Small intestine (tissue), 16 donors: ENCODE measurements at places on chromosomes 6 and 20.

DNA sequence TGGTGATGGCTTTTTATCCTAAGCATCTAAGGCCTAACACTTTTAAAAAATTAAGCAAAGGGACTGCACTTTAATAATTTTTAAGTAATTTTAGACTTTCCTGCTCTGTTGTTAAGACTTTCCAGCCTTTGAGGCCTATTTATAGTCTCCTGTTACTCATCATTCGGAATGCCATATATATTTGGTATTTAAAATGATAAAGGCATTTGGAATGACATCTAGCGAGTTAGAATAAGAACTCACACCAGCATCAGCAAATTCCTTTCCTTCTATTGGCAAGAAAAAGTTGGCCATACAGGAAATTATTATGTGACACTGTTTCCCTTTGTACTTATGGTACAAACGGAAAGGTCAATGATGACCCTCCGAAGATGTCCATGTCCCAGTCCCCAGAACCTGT is 88.1 kb upstream of the STMND1 start:
- no peak overlapping the region for H3K4me3 ChIP-seq
- H3K27me3 ChIP-seq = no peaks in the 10 kb centered on the region
- H3K27ac ChIP-seq = no peak overlapping the region
- H3K36me3 ChIP-seq = no peaks in the 10 kb centered on the region

- no peak for DNase-seq
- H3K4me1 ChIP-seq = no peaks in the 10 kb centered on the region
- H3K36me3 ChIP-seq = no peaks in the 10 kb centered on the region
- H3K27me3 ChIP-seq = no peaks in the 10 kb centered on the region
Observed at GRCh38 chr20:40307997-40308396, 381.0 kb downstream of the MAFB start.

DNA sequence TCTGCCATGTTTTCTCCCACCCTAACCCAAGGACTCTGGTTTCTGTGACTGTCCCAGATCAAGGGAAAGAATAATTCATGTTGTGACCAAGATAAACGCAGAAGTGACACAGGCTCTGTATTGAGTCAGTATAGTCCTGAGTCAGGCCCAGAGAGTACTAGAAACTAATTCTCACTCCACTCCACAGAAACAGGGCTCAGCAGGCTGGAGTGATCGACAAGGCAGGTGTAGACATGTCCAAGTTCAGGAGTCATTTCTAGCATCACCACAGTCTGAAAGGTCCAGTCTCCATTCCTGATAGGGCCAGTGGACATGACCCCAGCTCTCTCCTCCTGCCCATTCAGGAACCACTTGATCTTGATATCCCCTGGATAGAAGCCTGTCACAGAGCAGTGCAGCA is 2.7 kb downstream of the HLA-DOB start:
- no peak overlapping the region for H3K27ac ChIP-seq
- H3K4me3 ChIP-seq = no peak overlapping the region
- no peaks in the 10 kb centered on the region for H3K36me3 ChIP-seq
- peaks cover 13% of the 10 kb centered on the region for H3K27me3 ChIP-seq

DNA sequence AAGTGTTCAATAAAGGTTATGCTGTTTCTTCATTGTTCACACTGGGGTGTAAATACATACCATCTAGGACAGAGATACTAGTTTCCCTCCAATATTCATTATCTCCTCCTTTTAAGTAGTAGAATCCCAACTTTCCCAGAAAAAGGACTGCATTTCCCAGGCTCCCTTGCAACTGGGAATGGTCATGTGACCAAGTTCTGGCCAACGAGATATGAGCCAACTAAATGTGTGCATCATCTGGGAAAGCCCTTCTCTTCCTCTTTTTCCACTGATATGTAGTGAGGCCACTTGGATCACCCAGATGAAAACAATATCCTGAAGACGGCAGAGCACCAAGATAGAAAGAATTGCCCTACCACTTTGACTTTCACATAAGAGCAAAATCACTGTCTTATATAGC is 97.9 kb upstream of the PTPRT start:
- H3K27ac ChIP-seq = no peak overlapping the region
- H3K4me3 ChIP-seq = no peak overlapping the region

- H3K27me3 ChIP-seq = no peaks in the 10 kb centered on the region
- H3K36me3 ChIP-seq = no peaks in the 10 kb centered on the region
- no peaks in the 10 kb centered on the region for H3K4me1 ChIP-seq
- H3K4me3 ChIP-seq = no peak overlapping the region
- H3K27ac ChIP-seq = no peak overlapping the region
Observed at GRCh38 chr20:54596651-54597050, 121.3 kb downstream of the DOK5 start.

DNA sequence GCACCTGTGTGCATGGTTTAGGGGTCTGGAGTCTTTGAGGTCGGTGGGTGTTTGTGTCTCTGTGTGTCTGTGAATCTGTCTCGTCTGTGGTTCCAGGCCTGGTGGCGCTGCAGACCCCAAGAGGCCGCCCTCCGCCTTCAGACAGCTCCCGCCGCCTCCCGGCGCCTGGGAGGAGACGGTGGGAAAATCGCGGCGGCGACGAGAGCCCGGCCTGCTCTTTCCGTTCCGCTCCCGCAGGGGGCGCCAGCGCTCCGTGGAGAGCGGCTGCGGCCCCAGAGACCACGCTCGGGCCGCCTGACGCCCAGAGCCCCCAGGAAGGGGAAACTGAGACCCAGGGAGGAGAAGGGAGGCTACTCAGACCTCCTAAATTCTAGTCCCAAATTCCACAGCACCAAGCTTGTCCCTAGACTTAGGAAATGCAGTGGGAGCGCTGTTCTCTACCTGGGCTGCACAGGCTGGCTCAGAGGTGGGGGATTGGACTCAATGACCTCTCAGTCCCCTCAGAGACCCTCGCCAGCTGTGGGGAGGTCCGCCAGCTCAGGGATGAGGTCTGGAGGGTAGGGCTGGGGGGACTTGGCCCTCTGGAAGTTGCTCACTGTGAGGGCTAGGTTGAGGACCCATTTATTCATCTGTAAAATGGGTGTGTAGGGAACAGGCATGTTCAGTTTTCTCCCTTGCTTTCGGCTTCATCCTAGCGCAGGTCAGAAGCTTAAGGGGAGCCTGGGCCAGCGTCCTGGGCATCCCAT is 36.9 kb upstream of the BLCAP start:
- peak; percentile 38 for DNase-seq
- H3K4me3 ChIP-seq = no peak overlapping the region
- H3K27me3 ChIP-seq = no peaks in the 10 kb centered on the region
- no peaks in the 10 kb centered on the region for H3K4me1 ChIP-seq

- H3K27ac ChIP-seq = no peak overlapping the region
- H3K4me1 ChIP-seq = peaks cover 1% of the 10 kb centered on the region
- no peak for DNase-seq
- no peaks in the 10 kb centered on the region for H3K27me3 ChIP-seq
- no peak overlapping the region for H3K4me3 ChIP-seq
Observed at GRCh38 chr6:36025260-36025931, 955 bp upstream of the SLC26A8 start.

- H3K27ac ChIP-seq = no peak overlapping the region
Observed at GRCh38 chr6:11212664-11213063, 19.8 kb downstream of the NEDD9 start.

- no peak overlapping the region for H3K27ac ChIP-seq
- no peaks in the 10 kb centered on the region for H3K4me1 ChIP-seq
- DNase-seq = no peak
- no peak overlapping the region for H3K4me3 ChIP-seq
- H3K36me3 ChIP-seq = no peaks in the 10 kb centered on the region
Observed at GRCh38 chr6:9112544-9112943, 677.2 kb upstream of the SLC35B3 start.
